ENCODE measurements at places on chromosomes 7 and 10.

DNA sequence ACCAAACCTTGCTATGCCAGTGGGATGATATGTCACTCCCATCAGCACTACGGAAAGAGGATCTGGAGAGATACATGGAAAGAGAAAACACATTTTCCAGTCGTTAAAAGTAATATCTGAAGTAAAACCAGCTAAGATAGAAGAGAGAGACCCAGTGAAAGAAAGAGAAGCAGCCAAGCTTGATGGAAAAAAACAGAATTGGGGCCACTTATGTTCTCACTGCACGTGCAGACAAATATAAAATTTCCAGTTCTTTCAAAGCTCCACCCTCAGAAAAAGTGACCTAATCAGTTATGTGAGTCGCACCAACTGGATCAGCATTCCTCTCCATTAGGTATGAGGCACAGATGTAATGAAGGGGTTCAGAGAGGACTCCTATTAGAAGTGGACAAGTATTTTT lies 266.1 kb downstream of the MTERF1 start:
- DNase-seq = no peak

DNA sequence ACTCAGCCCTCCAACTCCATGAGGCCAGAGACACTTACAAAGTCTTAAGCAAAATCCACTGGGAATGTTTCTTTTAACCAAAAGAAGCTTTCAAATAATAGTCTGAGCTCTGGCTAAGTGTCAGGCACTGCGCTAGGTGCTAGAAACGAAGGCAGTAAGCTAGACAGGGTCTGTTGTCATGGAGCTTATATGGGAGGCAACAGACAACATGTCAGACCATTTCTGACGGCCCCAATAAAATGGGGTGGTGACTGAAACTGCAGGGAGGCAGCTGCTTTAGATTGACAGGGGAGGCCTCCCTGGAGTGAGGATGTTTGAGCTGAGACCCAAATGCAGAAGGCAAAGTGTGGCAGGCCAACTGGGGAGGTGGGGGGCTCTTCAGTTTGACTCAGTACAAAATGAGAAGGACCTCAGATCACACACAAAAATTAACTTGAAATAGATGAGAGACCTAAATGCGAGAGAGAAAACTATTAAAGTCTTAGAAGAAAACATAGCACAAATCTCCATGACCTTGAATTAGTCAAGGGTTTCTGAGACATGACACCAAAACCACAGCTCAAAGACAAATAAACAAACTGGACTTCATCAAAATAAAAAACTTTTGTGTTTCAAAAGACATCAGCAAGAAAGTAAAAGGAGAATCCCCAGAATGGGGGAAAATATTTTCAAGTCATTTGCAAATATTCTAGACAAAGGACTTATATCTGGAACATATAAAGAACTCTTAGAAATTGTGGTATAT lies 40.6 kb downstream of the SH3PXD2A start:
- DNase-seq = no peak

- no peak for DNase-seq
These were observed 14.6 kb downstream of the ZCWPW1 start for GRCh38 chr7:100413889-100414288.

DNA sequence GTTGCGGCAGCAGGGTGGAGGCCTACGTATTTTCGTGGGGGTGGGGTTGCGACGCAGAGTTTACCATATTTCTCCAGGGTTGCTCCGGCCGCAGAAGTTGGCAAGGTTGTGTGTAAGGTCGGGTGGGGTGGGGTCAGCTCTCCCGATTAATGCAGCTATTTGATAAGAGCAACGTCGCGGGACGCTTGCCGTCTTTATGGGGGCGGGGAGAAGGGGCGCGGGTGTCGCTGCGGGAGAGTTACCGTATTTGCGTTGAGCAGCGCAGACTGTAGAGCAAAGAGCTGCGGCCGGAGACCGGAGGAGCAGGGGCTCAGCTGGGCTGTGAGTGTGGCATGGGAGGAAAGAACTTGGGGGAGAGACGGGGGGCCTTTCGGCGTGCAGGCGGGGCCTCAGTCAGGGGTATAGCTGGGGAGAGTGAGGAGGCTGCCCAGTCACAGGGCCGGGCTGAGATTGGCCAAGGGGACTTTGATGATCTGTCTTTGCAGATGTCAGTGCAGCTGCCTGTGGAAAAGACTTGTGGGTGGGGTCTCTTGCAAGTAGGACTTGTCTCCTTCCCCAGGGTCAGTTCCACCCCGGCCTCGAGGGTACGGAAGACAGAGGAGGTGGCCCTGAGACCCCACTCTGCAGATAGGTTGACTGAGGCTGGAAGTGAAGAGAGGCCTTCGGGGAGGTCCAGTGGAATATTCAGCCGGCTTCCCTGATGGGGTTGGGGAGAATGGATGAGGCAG lies 26.6 kb downstream of the ZNF775 start:
- no peak for DNase-seq

DNA sequence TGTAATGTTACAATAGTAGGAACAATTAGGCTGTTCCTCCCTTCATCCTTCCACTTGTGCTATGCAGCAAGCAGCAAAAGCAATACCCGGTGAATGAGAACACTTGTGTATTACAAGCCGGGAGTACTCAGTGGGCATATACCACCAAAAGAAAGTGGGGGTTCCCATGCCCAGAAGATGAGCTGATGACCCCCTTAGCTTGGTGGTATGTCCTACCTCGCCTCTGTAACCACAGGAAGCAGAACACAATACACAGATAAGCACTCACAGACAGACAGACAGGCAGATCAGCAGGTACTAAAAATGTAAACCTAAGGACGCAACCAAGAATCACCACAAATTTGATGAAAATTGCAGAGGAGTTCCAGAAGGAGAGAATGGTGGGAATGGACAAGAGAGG lies 15.5 kb upstream of the KIF20B start:
- no peak for DNase-seq

GRCh38 chr7:138243430-138243829 lies 167.2 kb downstream of the AKR1D1 start:
- no peak for DNase-seq

GRCh38 chr7:101186844-101187428 lies 6.8 kb upstream of the NAT16 start:
- DNase-seq = no peak

GRCh38 chr7:40866601-40867000 lies 731.8 kb downstream of the SUGCT start:
- DNase-seq = no peak

DNA sequence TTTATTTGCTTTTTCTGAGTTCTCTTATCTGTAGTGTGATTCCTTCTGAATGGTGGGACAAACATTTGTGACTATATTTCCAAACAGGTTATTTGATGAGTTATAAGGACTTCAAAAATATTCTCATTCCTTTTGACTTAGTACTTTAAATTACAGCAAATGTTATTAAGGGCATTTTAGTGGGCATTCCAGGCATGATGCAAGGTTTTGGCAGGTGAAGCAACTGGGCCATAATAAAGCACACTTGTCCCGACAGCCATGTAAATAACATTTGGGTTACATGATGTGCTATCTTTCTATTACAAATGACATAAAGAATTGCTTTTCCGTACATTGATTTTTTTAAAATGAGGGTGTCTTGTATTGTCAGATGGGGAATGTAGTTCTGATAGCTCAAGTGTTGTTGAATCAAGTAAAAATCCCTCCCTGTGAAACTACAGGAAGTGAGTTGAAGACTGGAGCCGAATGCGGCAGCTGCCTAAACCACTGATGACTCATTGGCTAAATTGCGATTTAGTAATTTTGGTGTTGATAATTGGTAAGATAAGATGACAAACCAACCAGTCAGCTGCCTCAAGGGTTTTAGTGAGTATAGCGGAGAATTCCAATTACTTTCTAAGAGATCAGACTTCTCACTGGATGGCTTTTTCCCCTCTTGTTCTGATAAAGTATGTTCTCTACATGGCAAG lies 231.3 kb upstream of the NPY start:
- DNase-seq = peak; percentile 52

DNA sequence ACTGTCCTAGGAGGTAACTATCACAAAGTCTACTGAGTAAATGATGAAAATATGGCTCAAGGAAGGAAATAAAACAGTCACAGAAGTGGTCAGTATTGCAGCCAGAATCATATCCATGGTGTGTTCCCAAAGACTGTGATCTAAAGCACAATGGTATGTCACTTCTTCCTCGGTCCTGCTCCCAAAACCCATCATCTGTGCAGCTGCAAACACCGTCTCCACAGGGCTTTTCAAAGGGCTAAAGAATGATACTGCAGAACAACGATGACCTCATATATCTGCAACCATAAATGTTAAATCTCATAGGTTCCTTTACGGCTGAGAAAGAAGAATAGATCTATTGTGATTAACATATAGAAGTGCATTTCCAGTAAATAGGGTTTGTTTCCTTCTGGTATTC lies 465.0 kb downstream of the GRID1 start:
- no peak for DNase-seq

- DNase-seq = no peak
These were observed 844 bp upstream of the KAT6B start for GRCh38 chr10:74825371-74826141.

GRCh38 chr10:114829160-114829909 lies 7.8 kb downstream of the FHIP2A start:
- DNase-seq = no peak
